Right cardiac atrium (tissue), 5 donors: ENCODE measurements at places on chromosomes 1 and 21. TPM values are rescaled to one million over a fixed set of nuclear protein-coding genes. Genes with fewer than 3 reads are reported as not detected.
A peak's percentile ranks its signal among the peaks of the same experiment; 100 is the strongest.

- no peak for DNase-seq
These were observed 36.0 kb downstream of the FABP3 start for GRCh38 chr1:31336687-31337467.

- peak; percentile 68 for DNase-seq
These were observed 158.2 kb downstream of the TRIM33 start for GRCh38 chr1:114352797-114353196.

The HAO2 gene
- not detected for total RNA-seq

DNA sequence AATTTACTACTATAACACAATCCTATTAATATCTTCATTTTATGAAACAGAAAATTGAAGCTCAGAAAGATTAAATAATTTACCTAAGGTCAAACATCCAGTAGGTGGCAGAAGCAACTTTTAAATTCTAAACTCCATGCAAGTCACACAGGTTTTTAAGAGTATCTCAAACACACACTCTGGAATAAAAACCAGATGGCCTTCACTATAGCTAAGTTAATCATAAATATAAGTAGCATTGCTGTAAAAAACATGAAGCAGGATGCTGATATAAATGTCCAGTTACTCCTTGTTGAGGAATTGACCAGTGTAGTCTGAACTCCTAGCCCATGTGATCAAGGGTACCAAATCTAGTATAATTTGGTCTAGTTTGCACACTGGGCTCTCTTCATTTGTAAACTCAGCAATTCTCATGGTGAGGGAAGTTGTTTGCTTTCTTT, 9.4 kb upstream of the FMO3 start:
- no peak for DNase-seq

- no peak for DNase-seq
These were observed 174.7 kb downstream of the HHIPL2 start for GRCh38 chr1:222373216-222373615.

- DNase-seq, result no peak
These were observed 42.3 kb downstream of the NEK7 start for GRCh38 chr1:198199105-198199504.

The HSD3B1 gene
- not detected for total RNA-seq

DNA sequence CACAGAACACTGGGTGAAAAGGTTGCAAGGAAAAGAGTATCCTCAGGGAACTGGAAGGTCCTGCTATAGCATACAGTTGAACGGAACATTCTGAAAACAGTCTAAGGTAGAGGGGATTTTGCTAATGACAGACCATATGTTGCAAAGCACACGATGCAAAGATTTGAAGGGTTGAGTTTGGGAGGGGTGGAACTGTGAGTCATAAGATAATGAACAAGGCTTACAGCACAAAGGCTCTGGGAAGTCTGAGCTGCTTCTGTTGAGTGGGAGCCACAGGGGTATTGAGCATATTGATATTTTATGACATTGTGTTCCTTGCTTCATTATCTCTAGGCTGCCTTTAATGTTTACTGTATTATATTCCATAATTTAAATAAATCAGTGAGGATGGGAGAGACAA, 104.9 kb downstream of the PLPPR4 start:
- DNase-seq, result no peak

- DNase-seq, result no peak
These were observed 15.3 kb upstream of the CHIT1 start for GRCh38 chr1:203244776-203245175.

The ZBTB8A gene
- 5.1 TPM for total RNA-seq
